ENCODE measurements at places on chromosomes 1 and 21.

DNA sequence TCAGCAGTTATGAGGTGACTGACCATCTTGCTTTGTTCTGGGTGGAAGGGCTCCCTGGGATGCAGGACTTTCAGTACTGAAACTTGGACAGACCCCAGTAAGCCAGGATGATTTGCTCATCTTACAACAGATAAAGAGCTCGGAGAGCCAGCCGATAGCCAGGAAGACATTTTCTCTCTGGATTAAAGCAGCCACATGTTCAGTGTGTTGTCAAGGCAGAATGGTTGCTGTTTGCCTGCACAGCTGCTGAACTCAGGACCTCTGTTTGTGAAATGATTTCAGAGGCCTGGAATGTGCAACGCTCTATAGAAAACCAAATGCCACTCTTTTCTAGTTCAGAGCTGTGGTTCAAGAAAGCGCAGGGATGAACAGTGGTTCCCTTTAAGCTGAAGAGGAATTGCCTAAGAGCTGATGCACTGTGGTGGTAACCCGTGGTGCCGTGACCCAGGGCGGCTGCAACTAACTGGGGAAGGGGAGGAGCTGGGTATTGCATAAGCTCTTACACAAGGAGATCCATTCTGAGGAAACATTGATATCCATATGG, 40.7 kb downstream of the CASQ2 start:
- no peak for DNase-seq

GRCh38 chr1:180928331-180929230, 15.9 kb downstream of the KIAA1614 start:
- DNase-seq = no peak

DNA sequence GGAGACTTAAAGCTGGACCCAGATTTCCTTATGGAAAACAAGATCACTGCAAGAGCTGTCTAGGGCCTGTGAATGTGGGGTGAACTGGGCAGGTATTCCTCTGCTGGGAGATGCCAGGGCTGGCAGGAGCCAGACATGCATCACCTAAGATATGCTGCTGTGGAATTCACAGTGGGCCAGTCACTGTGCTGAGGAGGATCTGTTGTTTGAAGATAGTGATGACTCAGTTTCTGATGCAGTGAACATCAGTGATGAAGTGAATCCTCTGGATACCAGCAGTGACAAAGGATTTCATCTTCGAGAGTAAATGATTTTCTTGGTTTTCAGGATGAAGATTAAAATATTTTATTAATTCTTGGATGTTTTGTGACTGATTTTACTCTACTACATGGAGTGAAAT, 29.9 kb upstream of the CAMSAP2 start:
- no peak for DNase-seq

GRCh38 chr1:56194701-56195300, 384.6 kb downstream of the PLPP3 start:
- DNase-seq = no peak

DNA sequence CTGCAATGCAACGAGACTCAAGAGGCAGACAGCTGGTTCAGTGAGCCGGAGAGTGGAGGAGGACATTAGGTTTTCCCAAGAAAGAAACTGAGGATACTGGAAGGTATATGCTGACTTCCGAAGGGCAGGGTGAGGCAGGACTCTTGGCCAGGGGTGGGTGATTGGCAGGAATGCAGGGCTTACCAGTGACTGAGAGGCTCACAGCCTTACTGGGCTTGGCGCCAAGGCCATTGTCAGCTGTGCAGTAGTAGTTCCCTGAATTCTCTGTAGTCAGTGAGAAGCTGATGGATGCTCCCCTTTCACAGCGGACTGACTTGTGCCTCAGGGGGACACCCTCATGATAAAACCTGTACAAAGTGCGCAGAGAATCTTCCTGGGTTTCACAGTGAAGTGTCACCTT, 9.6 kb downstream of the FCRL5 start:
- no peak for DNase-seq

DNA sequence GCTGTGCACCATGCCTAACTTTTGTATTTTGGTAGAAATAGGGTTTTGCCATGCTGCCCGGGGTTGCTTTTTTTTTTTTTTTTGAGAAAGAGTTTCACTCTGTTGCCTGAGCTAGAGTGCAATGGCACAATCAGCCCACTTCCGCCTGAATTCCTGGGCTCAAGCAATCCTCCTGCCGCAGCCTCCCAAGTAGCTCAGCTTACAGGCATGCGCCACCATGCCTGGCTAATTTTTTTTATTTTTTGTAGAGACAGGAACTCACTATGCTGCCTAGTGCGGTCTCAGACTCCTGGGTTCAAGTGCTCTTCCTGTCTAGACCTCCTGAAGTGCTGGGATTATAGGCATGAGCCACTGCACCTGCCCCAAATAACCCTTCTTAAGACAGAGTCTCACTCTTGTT, 153.5 kb downstream of the SLC45A1 start:
- DNase-seq = no peak

DNA sequence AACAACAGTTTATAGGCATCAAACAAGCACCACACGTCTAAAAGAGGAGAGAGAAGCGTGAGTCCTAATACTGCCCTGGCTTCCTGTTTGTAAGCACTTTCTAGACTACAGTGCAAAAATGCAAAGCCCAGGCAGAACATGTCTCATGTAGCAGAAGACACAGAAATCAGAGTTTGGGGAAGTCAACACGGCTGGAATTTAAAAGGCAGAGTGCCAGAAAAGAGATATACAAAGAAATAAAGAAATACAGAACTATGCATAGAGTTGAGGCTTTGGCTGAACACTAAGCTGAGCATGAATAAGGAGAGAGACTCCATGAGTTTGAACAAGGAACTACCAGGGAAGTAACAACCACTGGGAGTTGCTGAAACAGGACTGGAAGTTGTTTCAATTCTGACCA, 566.6 kb upstream of the NR5A2 start:
- no peak for DNase-seq

DNA sequence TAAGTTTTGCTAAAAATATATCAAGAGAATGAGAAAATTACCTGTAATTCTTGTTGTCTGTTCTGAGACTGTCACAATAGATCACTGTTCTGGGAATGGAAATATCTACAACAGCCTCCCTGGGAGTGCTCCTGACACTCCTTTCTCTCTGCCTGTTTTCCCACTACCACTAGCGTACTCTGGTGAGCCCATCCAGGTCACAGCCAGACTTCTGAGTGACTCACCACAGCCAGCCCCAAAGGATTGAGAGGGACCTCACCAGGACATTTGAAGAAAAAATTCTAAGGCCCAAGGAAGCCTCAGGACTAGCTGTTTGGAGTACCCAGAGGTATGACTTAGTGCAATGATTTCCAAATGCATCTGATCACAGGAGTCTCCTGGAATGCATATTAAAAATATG, 39.0 kb upstream of the TADA1 start:
- no peak for DNase-seq

DNA sequence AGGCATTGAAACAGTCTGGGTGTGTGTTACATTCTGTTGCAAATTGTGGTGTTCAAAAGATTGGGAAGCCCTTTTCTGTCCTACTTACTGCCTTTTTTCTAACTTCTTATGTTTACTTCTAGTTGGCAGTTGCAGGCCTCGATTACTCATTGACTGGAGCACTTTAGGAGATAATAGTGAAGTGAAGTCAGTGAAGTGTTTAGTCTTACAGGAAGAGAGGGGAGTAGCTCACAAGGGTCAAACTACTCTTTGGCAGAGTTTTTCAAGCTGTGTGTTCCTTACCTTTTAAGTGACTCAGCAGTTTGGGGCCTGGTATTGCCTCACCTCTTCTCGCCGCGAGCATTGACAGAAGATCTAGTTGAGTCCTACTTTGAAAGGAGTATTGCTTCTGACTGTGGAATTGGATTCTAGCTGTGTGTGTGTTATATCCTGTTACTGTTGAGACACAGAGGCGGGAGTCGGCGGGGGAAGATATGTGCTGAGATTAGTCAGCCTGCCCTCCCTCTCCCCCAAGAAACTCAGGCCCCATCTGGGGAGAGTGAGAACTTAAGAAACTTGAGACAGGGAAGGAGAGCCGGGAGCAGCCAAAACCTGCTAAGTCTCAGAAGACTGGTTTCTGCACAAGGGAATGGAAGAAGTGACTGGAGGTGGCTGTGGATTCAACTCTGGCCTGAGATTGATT, 19.3 kb downstream of the AHCYL1 start:
- DNase-seq = no peak

Measured in stimulated activated CD8-positive, alpha-beta memory T cell treated with anti-CD3 and anti-CD28 coated beads, Interleukin-7, amount 100 ng/mL, for 1 hour (primary cell).